ENCODE measurements at places on chromosomes 16 and 17.

- DNase-seq = no peak
Observed at GRCh38 chr17:31329221-31329620, 7.8 kb upstream of the EVI2A start.

- peak; percentile 37 for DNase-seq
Observed at GRCh38 chr17:29219378-29220047, 27.1 kb upstream of the CRYBA1 start.

DNA sequence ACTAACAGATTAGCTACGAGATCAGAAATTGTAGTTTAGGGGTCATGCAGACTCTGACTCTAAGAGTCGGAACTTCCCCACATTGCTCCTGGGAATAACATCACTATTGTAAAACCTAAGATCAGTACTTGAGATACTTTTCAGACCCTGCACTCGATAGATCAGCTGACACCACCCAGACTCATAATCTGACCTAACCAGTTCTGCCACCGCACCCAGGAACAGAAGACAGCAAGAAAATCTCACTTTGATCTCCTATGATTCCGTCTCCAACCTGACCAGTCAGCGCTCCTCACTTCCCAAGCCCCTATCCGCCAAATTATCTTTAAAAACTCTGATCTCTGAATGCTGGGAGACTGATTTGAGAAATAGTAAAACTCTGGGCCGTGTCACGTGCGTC, 27.2 kb upstream of the ASGR2 start:
- no peak for DNase-seq

DNA sequence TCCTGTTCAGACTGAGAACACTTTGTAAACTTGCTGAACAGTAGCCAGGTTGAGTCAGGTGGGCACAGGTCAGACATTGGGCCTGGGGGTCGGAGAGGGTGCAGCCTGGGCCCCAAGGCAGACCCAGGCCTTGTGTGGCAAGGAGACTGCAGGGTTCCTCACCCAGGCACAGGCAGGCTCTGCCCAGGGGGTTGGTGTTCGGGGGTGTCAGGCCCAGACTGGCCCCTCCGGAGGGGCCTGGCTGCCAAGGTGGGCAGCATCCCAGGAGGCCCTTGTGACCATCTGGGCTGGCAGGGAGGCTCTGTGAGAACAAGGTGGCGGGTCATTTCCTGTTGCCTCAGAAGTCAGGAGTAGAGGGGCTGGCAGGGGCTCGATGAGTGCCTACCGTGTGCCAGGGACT, 585 bp upstream of the MYO15A start:
- no peak for DNase-seq

- peak; percentile 39 for DNase-seq
Observed at GRCh38 chr16:10509534-10510025, 70.8 kb downstream of the EMP2 start.

- no peak for DNase-seq
Observed at GRCh38 chr16:879986-880385, 79.5 kb upstream of the GNG13 start.

GRCh38 chr17:77242118-77242851, 101.5 kb downstream of the SEC14L1 start:
- no peak for DNase-seq

GRCh38 chr16:65024767-65025178, 97.1 kb downstream of the CDH11 start:
- peak; percentile 85 for DNase-seq

- DNase-seq = no peak
Observed at GRCh38 chr17:76752006-76752405, 14.1 kb downstream of the MFSD11 start.

DNA sequence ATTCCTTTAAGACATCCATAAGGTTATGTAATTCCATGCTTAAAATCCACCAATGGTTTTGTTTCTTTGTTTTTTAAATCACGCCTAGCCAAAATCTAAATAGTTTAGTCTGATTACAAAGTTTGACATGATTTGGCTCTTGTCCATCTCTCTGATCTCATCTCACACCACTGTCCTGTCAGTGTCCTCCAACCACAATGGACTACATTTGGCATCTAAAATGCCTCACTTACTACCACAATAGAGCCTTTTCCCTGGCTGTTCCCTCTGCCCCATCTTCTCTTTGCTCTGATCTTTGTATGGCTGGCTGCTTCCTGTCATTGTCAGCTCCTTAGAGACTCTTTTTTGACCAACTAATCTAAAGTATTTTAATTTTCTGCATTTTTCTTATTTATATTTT, 157.2 kb downstream of the MYO1D start:
- no peak for DNase-seq

GRCh38 chr17:73039282-73039681, 53.2 kb downstream of the SLC39A11 start:
- no peak for DNase-seq

GRCh38 chr17:64252831-64253230, 10.2 kb downstream of the TEX2 start:
- no peak for DNase-seq

GRCh38 chr16:79372503-79373184, 227.9 kb downstream of the MAF start:
- no peak for DNase-seq

DNA sequence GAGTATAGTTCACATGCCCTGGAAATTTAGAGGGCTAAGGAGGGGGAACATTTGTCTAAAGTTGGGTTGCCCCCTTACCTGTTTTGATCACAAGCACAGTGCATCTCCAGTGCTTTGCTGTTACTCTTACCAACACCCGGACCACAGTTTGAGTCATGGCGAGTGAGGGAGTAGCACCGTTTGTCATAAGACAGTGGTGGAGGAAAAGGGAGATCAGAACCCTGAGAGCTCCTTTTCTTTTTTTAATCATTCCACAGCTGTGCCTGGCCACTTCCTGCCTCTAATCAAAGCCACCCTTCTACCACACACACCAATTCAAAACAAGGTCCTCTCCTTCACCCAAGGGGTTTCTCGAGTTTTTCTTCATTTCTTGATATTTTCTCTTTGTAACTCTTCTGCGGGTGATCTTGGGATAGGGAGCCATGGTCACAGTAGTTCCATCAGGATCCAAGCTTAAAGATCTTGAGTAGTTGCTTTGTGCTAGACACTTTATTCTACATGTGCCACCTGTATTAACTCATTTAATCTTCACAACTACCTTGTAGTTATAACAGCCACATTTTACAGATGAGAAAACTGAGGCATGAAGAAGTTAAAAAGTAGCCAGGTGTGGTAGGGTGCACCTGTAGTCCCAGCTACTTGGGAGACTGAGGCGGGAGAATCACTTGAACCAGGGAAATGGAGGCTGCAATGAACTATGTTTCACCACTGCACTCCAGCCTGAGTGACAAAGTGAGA, 5.0 kb upstream of the MYL4 start:
- no peak for DNase-seq

- DNase-seq = no peak
Observed at GRCh38 chr17:27824176-27824715, 23.9 kb upstream of the NOS2 start.

GRCh38 chr16:15686287-15686686, 36.2 kb downstream of the NDE1 start:
- DNase-seq = no peak

DNA sequence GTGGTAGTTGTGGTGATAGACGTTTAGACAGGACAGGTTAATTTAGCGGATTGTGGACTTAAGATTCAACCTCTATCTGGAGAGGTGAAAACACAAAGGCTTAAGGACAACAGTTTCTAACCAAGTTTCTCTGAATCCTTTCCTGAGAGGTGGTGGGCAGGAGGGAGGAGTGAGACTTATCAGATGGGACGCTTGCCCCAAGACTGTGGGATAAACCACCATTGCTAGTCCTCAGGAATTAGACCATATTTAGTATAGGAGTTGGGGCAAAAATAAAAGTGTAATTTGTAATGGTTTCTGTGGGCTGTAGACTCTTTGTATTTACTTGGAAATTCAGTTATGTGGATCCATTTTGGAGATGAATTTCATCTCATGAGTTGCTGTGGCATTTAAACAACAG, 6.6 kb downstream of the PDP2 start:
- no peak for DNase-seq

DNA sequence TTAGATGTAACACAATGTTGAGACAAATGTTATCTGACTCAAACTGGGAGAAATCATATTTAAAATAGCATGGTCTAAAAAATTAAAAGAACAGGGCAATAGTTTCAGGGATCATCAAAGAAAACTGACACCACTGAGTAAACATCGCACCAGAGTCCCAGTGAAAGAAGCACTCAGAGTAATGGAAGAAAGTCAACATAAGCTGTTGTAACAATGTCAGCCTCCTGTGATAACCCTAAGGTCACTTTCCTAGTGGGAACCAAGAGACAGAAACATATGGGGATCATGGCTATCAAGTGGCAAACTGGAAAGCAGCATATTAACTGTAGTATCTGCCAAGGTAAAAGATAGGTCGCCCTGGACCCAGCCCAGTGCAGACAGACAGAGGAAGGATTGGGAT, 160.8 kb downstream of the CA10 start:
- no peak for DNase-seq

DNA sequence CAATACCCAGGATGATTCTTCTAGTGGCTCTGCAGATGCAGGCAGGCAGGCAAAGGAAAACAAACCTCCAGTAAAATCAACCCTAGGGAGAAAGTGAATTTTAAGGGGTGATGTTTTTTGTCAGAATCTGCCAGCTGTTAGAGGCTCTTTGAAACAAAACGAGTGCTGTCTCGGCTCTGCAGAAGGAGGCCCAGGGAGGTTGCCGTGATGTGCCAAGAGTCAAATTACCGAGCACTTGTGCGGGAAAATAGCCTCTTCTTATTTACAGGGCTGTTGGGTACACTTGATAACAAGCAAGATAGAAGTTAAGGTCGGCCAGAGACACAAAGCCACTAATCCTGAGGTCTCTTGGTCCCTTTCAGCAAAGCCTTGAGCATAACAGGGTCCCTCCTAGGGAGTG, 68.9 kb upstream of the EEF2KMT start:
- no peak for DNase-seq

DNA sequence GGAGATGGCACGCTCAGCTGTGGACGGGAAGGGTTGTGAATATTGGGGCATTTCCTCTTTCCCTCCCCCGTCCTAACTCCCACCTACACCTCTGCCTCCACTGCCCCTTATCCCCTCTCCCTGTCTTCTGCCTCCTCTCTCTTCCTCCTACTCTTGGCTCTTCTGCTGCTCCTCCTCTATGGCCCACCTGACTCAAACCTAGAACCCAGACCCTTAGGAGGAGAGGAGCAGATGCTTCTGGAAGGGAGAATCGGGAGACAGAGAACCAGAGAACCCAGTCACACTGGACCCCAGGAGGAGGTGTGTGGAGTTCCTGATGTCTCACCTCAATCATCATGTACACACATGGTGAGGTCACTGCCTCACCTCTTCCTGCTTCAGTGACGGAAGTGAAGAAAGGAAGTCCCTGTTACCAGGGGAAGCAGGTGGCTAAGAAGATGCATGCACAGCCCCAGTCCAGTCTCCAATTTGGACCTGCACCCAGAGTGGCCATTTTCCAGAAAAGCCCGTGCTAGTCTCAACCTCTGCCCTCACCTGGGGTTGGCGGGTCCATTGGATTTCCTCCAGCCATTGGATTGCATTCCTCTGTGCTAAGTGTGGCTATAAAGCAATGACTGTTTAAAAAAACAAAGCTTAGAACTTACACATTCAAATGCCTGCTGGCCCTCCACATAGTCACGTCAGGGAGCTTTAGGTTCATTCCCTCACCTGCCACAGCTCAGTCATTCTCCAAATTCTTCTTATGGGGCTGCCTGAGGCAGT, 4.0 kb downstream of the RNF222 start:
- no peak for DNase-seq

- no peak for DNase-seq
Observed at GRCh38 chr17:40301315-40301714, 7.7 kb upstream of the RARA start.

GRCh38 chr17:47273245-47273644, 19.6 kb downstream of the ITGB3 start:
- no peak for DNase-seq

GRCh38 chr17:10034719-10035475, 129.8 kb upstream of the RCVRN start:
- no peak for DNase-seq

DNA sequence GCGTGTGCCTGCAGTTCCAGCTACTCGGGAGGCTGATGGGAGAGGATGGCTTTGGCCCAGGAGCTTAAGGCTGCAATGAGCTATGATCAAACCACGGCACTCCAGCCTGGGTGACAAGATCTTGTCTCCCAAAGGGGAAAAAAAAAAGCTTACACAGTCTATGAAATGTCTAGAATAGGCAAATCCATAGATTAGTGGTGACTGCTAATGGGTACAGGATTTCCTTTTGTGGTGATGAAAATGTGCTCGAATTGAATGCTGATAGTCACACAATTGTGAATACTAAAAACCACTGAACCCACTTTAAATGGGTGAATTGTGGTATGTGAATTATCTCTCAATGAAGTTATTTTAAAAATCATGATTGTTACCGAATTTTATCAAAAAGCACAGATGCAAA, 14.9 kb downstream of the USP7 start:
- DNase-seq = no peak

- no peak for DNase-seq
Observed at GRCh38 chr16:11056993-11057649, 112.8 kb downstream of the CLEC16A start.

- DNase-seq = no peak
Observed at GRCh38 chr17:64015447-64015846, 5.0 kb downstream of the ICAM2 start.

GRCh38 chr16:30526137-30526822, at the start of gene ZNF768:
Gene ZNF768 (minus strand): TSS chr16:30526566. CDS start chr16:30526413, 153 bp downstream.
- DNase-seq = no peak

DNA sequence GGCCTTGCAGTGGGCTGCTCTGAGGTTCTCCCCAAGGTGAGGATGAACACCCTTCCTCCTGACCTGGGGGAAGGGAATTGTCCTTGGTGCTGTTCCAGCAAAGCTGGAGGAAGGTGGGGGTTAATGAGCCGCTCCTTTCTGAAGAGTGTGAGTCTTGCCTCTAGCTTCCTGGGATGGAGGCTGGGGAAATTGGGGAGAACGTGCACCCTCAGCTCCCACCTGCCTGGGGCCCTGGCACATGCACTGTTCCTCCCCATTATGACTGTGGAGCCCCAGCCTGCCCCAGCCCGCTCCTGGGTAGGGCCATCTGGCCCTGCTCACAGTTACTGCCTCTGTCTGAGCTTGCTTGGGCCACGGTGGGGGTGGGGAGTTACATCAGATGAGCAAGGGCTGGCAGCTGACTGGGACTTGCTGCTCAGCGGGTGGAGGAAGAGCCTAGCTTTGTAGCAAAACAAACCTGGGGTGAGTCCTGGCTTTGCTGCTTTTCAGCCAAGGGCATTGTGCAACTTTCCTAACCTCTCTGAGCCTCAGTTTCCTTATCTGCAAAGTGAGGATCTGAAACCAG, 11.1 kb downstream of the TNS4 start:
- no peak for DNase-seq
